ENCODE measurements at places on chromosomes 3 and 15.
A peak's percentile ranks its signal among the peaks of the same experiment; 100 is the strongest.

DNA sequence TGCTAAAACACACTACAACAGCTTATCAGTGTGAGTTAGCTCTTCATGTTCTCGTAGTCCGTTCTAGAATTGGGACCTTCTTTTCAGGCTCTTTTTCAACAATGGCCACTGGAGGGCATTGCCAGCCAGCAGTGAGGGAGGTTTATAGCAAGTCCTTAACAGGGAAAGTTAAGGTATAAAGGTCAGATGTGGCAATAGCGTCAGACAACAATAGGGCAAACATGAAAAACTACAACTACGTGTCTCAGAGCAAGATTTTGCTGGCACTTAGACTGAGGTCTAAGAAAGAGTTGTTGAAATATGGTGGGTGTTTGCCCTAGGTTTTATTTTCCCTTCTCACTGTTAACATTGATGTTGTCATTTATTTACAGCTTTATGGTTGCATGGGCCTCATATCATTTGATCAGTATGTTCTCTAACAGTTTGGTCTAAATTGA, 161.4 kb downstream of the GMNC start:
- DNase-seq: peak; percentile 7

- DNase-seq: no peak
Measured at GRCh38 chr15:75810874-75811498, 32.3 kb upstream of the UBE2Q2 start.

DNA sequence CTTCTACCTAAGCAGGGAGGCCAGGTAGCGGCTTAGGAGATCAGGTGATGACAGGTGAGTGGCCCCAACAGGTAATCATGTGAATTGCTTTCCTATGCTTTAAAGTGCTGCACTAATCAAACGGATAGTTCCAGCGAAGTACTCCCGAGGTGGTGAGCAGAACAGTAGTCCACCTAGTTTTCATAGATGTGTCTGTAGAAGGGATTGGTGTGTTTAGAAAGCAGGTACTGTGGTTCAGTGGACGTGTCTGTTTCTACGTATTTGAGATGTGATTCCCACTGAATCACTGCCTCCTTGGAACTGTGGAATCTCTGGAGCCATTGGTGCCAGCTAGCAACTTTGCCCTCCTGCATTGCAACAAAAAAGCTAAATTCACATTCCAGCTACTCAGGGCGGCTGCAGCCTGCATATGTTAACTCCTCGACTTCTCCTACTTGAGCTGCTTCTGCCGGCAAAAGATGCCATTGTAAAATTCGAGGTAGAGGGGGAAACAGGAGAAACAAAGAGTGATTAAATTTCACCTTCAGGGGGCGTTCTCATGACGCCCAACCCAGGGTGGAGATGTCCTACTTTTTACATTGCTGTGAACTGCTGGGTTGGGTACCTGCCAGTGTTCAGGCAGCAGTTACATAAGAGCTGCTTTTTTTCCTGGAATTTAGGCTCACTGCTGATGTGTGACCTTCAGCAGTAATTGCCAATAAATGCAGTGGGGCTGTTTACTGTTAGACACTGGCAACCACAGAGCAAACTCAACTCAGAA, 227.3 kb downstream of the ITPR1 start:
- DNase-seq: peak; percentile 44

DNA sequence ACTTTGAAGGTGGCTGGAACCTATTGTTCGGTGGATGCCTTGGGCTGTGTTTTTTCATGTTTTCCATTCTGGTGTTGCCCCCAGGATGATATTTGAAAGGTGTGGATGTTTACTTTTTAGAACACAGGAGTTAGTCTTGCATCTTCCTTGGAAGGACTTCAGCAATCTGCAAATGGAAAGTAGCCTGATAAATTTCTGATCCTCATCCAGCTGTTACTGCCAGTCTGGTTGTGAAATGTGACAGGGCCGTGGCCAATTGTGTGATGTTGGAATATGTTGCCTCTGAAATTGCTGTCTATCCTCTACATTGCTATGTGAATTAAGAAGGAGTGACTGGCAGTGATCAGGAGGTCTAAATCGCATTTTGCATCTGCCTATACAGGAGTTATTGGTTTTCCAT, 382.5 kb upstream of the C2CD4B start:
- DNase-seq: no peak

DNA sequence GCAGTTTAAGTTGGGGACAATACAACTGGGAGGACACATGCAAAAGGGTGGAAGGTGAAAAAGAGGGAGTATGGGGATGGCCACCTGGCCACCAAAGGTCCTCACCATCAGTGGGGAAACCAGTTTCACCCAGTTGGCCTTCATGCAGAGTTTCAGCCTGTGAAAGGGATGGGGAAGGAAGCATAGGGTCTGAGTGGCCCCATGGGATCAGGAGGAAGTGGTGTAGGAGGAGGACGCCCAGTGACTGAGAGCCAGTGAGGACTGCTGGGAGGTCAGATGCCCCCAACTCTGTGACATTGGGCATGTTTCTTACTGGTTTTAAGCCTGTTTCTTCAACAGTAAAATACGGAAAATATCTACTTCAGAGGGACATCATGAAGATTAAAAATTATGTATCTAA, 16.3 kb downstream of the BCL2A1 start:
- DNase-seq: no peak

- DNase-seq: no peak
Measured at GRCh38 chr3:71533588-71533987, 49.9 kb downstream of the FOXP1 start.

GRCh38 chr3:182914341-182914740, 66.0 kb downstream of the DCUN1D1 start:
- DNase-seq: no peak

DNA sequence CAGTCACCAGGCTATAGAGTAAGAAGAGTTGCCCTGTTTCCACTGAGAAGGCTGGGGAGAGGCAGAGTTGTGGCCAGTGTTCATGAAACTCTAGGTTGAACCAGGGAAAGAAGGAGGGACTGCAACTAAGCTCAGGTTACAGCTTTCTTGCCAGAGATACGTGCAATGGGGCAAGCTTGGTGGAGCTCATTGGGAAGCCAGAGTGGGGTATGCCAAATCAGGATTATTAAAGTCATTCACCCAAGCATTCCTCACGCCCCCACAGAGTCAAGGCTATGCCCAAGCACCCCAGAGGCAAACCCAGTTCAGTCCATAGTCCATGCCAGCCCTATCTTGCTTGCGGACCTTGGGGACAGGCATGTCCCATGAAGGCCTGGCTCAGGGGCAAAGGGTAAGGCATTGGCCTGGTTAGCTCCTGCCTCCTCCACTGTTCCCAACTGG, 17.6 kb downstream of the SLC6A20 start:
- DNase-seq: no peak

- DNase-seq: no peak
Measured at GRCh38 chr15:28921919-28922706, 36.3 kb downstream of the APBA2 start.
